ENCODE measurements at places on chromosomes 4 and X. TPM values are rescaled to one million over a fixed set of nuclear protein-coding genes. Genes with fewer than 3 reads are reported as not detected.

RADX gene
- total RNA-seq: 7.4 TPM

ADH1B gene
- total RNA-seq: not detected

DNA sequence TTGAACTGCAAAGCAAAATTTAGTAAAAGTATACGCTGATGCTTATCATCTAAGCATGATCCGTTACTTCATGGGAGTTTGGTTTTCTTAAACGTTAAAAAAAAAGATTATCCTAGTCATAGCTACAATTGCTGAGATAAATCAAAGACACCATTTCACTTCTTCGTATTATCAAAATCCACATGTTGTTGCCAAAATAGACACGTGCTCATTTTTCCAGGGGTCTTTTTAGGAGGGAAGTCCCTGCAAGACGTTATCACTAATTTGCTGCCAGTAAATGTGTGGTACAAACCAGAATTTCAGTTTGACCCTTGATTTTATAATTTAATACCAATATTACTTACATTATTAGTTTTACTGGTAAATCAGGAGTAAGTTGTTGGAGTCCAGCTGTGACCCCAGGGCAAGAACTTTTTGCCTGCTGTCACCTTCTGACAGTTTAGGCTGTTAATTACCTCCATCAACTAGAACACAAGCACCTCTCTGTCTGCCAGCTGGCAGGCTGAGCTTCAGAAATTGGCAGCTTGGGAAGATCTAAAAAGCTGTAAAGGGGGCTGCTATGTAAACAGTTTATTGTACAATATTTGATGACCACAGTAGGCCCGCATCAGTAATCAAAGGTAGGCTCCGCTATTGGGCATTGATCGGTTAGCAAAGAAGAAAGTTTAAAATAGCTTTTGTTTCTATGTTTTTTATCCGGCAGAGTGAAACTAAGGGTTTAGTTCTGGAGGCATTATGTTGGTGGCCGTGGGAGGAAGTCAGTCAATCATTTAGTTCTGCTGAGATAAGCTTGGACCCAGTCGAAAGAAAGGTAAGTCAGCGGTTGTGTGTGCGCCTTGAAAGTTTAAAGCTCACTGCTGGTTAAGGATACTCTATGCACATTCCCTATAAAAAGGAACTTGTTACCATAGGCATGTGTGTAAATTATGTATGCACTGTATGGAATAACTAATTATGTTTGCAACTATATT lies 196.4 kb downstream of the FBXO8 start:
- DNase-seq: no peak

EFHC2 gene
- total RNA-seq: not detected

DNA sequence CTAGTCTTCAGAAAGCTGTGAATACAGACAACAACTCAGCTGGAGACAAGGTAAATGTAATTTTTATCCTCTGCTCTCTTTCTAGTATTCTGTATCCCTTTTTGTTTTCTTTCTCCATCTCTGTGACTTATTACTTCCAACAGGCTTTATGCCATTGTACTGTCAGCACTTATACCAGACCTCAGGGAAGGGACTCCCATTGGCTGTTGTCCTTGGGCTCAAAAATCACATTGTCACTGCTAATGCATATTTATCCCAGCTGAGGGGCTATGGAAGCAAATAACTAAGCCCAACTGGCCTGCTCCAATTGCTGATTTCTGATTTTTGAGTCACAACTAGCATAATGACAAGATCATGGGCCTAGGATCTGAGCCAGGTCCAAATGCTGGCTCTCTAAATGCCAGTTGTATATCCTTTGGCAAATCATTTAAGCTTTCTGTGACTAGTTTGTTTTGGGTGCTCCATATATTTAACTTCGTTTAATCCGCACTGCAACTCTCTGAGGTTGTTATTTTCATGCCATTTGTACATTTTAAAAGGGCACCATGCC lies 395.1 kb upstream of the GNPDA2 start:
- no peak for DNase-seq

GAGE12H gene
- total RNA-seq: 25.4 TPM

HSFX1 gene
- total RNA-seq: 0.85 TPM

DNA sequence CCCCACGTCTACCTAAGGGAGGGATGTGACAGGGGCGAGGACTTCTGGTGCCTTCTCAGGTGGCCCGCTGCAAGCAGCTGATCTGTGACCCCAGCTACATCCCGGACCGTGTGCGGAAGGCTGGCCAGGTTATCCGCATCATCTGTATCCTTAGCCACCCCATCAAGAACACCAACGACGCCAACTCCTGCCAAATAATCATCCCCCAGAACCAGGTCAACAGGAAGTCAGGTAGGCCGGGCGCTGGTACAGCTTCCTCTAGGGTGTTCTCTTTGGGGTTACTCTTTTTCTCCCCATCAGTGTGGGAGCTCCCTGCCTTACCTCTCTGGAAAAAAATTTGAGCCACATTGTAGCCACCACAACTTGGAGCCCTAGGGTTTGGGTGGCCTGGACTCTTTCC lies 2.4 kb upstream of the FAM50A start:
- no peak for DNase-seq

GRCh38 chrX:153590961-153591956 lies 7.7 kb downstream of the CCNQ start:
- DNase-seq: no peak

- peak; percentile 66 for DNase-seq
These were observed 915 bp upstream of the RAB33B start for GRCh38 chr4:139453041-139453370.

TMEM187 gene
- total RNA-seq: 7.6 TPM

DNA sequence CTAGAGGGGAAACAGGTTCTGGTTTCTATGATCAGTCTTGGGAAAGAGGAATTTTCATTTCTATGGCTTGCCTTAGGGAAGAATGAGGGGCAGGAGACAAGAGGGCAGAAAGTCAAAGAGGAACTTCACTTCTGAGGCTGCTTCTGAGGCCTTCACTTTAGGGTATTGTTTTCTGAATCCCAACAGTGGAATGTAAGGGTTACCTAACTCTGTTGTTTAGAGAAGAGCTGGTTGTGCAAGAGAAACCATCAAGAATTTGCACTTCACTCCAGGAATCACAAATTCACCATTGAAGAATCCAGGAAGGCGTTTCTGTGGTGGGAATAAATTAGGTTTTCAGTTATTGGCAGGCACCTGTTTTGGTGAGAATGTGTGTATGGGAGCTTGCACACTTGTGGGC lies 126.7 kb upstream of the AMOT start:
- no peak for DNase-seq

TLR2 gene
- not detected for total RNA-seq

- DNase-seq: no peak
These were observed 344.4 kb downstream of the RAPGEF2 start for GRCh38 chr4:159447296-159447695.

NMU gene
- total RNA-seq: not detected

DNA sequence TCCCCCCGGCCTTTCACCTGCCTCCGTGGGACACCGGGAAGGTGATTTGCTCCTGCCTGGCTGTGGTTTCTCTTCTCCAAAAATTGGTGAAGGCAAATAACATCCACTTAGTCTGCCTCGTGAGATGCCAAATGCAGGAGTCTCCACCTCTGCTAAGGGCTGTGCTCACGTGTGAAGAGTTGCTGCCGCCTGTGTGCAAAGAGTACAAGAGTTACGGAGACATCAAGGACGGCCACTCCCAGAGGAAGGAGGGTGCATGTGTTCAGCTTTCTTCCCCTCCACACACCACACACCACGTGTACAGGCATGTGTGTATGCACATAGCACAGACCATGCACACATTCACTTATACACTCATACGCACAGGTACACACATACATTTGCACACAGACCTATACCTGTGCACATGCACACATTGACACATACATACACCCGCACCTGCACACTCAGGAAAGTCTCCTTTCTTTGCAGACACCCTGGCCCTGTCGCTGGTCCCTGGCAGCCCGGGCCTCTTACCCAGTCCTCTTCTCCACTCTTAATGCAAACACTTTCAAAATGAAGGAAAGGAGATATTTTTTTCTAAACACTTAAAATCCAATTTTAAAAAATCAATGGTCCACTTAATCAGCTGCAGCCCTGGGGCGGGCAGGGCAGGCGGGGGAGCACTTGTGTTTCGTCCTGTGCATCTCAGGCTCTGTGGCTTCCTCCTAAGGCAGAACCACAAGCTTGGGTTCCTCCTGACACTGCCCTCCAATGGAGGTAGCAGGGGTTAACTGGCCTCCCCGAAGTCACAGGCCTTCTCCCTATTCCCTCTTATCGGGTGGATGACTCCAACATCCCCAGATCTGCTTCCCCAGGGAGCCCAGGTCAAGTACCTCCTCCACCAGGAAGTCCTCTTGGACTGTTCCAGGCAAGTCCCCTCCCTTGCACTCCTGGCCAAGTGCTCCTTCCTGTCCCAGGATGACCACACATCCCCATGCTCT lies 103.0 kb downstream of the CPZ start:
- DNase-seq: no peak

ART3 gene
- total RNA-seq: 8.5 TPM

DNA sequence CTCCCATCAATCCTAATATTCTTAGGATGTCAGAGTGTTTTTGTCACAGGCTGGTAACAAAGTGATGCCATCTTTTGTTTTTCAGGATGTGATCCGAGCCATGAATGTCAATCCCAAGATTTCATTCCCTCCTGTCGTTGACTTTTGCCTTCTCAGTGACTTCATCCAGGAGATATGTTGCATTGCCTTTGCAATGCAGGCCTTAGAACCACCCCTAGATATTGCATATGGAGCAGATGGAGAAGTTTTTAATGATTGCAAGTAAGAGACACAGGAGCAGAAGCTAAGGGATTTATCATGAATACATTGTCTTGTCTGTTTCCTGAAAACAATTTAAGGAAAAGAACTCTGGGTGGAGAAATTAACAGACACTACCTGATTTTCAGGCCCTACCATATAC lies 28.6 kb downstream of the SPATA18 start:
- no peak for DNase-seq

- no peak for DNase-seq
These were observed 28.5 kb downstream of the VCX3A start for GRCh38 chrX:6506444-6506843.

DNA sequence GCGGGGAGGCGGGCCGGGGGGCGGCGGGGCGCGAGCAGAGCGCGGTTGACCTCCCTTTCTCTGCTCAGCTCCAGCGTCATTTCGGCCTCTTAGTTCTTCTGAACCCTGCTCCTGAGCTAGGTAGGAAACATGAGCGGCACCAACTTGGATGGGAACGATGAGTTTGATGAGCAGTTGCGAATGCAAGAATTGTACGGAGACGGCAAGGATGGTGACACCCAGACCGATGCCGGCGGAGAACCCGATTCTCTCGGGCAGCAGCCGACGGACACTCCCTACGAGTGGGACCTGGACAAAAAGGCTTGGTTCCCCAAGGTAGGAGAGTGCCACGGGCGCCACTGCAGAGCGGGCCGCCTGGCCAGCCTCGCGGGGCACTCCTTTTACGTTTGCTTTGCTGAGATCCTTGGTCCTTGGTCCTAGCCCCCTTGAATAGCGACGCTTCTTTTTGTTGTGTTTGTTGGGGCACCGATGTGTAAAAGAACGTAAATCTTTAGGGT lies at the start of gene HTATSF1:
HTATSF1 (plus strand) TSS at position 37 of the 497 bp plus-strand sequence; CDS start at position 130, 93 bp downstream.
- peak; percentile 27 for DNase-seq
